Activated CD4-positive, alpha-beta T cell treated with anti-CD3 and anti-CD28 coated beads, Interleukin-2, Interleukin-4, amounts not matched to agents 100 ng/mL and 50 ng/mL, durations not matched to agents 16 hours and 8 hours (primary cell): ENCODE measurements at places on chromosomes 1 and 21.

DNA sequence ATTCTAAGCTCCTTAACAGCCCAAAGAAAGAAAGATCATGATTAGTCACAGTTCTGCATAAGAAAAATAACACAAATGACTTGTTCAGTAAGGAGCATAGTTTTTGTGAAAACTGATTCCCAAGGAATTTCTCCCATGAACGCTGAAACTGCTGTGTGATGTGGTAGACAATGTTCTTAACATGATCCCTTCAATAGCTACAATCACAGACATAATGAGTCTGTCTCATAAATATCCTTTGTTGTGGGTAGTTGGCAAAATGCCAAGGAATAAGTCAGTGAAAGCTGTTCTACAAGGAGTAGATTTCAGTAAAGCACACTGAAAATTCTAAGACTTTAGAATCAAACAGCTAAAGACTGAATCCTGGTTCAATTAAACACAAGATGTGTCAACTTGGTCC, 404.8 kb downstream of the HLX start:
- DNase-seq: no peak

DNA sequence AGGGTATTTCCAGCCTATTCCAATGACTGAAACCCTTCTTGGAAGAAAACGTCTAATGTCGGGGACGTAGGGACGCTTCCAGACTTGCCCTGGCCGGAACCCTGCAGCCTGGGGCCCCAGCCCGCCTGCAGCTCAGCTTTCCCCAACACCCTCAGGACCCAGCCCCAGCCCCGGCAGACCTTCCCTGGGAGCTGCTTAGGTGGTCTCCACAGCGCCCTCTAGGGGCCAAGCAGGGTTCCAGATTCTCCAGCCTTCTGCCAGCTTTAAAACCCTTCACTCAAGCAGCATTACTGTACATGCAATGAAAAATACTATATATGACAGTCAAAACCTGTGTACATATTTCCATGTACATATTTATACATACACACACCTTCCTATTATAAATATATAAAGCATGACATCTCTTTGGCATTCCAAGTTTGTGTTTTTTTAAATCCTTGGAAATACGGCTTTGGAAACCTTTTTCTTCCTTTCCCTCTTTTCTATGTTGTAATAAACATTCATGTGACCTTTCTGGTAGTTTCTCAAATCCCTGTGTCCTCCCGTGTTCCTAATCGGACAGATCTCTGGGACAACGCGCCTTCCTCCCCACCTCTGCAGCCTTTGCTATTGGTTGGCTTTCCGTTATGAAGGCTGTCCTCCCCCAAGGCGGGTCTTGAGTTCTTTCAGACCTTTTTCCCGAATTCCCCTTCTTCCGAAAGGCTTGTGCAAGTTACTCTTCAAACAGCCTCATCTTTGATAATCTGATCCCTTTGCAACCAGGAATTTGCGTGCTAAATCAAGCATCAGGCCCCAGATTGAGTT, 60.3 kb downstream of the STUM start:
- peak; percentile 65 for DNase-seq

DNA sequence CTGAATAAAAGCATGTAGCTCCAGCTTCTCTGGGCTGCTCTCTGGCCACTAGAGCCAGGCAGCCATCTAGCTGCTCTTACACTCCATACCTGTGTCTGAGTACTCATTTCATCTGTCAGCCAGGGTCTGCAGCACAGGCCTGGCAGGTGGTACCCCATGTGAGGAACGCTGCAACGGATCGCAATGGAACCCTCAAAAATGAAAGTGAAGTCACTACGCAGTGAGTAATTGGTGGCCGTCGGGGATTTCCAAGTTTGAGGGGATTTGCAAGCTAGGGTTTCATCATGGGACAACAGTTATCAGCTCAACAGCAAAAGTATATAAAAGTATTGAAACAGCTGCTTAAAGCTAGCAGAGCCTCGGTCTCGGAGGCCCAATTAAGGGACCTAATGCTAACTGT, 186.7 kb downstream of the HFM1 start:
- DNase-seq: no peak

GRCh38 chr1:11658542-11658941, 3.9 kb downstream of the FBXO44 start:
- no peak for DNase-seq

GRCh38 chr1:209526137-209526536, 57.4 kb upstream of the CAMK1G start:
- DNase-seq: no peak

DNA sequence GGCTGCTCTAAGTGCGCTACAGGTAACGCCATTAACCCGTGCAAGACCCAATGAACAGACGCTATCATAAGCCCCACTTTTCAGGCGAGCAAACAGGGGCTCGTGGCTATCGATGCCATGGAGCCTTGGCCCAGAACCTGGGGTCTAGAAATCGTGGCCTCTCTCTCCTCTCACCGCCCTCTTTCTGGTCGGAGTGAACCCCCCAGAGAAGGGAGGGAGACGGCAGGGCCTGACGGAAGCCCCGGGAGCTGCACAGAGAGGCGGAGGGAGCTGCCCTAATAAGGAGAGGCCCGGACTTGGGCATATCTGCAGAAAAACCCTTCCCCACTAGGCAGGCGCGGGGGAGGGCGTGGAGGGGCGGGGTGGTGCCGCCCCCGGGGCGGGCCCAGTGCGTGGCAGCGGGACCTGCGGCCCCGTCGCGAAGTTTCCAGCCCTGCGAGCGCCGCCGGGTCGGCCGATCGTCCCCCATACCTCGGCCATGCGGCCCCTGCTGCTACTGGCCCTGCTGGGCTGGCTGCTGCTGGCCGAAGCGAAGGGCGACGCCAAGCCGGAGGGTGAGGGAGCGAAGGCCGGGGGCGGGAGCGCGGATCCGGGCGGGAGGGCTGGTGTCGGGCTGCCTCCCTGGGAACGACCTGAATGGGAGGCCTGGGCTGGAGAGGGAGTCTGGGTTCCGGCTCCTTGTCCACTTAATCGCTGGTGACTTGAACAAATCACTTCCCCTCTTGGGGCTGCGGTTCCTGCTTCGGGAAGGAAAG, at the start of gene PLOD1:
PLOD1 (plus strand) TSS at position 416 of the 755 bp plus-strand sequence; CDS start at position 479, 63 bp downstream.
- peak; percentile 92 for DNase-seq

DNA sequence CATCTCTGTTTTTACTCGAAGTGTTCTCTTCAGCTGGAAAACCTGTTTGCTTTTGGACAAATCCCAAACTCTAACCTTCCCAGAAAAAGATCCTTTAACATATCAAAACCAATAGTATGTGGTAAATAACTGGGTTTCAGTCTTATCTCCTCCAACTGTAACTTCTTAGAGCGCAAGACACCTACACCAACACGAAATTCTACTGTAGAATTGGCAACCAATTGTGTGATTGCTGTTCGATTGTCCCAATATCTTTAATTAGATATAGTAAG, 5.8 kb upstream of the MPZL1 start:
- no peak for DNase-seq

- no peak for DNase-seq
These were observed 80.0 kb downstream of the LHX4 start for GRCh38 chr1:180310095-180310494.

- DNase-seq: no peak
These were observed 34.0 kb upstream of the ARHGAP29 start for GRCh38 chr1:94271373-94271772.

- no peak for DNase-seq
These were observed 62.3 kb upstream of the KCNA3 start for GRCh38 chr1:110736900-110737605.
